K562 (cell line): ENCODE measurements at places on chromosomes 12 and 14. TPM values are rescaled to one million over a fixed set of nuclear protein-coding genes. Genes with fewer than 3 reads are reported as not detected.

DNA sequence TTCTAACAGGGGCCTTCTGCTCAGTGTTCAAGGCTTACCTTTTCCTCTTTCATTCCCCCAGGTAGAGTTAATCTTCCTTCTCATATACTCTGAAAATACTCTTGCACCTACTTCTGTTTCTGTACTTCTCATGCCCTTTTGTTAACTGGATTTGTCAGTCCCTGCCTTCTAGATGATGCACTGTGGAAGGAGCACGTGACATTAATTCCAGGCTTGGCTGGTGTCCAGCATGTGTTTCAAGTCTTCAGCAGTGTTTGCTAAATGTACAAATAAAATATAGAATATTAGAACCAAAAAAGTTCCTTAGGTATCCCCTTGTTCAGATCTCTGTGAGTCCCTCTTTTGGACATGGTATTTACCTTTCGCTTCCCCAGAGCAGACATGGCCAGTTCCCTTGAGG is 27.9 kb upstream of the EVL start:
- no peaks in the 10 kb centered on the region; the same call in 2 of the 3 replicates for H3K36me3 ChIP-seq
- no peak for DNase-seq
- H3K27ac ChIP-seq: no peak overlapping the region
- H3K4me3 ChIP-seq: no peak overlapping the region
- H3K27me3 ChIP-seq: no peaks in the 10 kb centered on the region
- H3K4me1 ChIP-seq: no peaks in the 10 kb centered on the region; the same call in 1 of the 2 replicates

DNA sequence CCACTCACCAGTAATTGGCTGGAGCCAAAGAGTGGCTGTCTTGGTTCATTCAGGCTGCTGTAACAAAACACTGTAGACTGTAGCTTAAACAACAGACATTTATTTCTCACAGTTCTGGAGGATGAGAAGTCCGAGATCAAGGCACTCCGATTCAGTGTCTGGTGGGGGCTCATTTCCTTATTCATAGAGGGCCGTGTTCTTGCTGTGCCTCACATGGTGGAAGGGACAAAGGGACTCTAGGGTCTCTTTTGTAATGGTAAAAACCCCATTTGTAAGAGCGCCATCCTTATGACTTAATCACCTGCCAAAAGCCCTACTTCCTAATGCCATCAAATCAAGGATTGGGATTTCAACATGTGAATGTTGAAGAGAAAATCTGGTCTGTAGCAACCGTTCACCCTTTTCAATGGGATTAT is 34.7 kb upstream of the CDKN3 start:
- H3K27me3 ChIP-seq: peaks cover 26% of the 10 kb centered on the region
- H3K36me3 ChIP-seq: no peaks in the 10 kb centered on the region
- H3K27ac ChIP-seq: no peak overlapping the region
- H3K4me1 ChIP-seq: no peaks in the 10 kb centered on the region
- no peak overlapping the region for H3K4me3 ChIP-seq

The ACOT6 gene
- total RNA-seq: not detected in 2 replicates

GRCh38 chr14:81261176-81261575 is 40.4 kb upstream of the GTF2A1 start:
- no peaks in the 10 kb centered on the region for H3K4me1 ChIP-seq
- H3K27me3 ChIP-seq: no peaks in the 10 kb centered on the region
- no peak overlapping the region for H3K27ac ChIP-seq
- DNase-seq: no peak

The MYO1H gene
- not detected in 2 replicates for total RNA-seq

DNA sequence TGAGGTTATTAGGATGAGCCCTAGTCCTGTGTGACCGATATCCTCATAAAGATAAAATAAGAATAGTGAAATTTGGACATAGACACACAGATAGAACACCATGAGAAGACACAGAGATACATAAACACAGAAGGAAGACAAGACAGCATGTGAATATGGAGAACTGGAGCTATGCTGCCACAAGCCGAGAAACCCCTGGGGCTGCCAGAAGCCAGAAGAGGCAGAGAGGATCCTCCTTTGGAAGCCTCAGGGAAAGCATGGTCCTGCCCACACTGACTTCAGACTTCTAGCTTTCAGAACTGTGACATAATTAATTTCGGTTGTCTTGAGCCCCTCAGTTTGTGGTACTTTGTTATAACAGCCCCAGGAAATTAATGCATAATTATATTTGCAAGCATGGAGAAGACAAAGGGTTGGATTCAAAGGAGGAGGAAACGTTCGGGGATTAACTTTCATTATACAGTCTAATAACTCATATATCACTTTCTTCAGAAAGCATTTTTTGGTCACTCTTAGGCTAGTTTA is 1501.8 kb upstream of the FLRT2 start:
- DNase-seq: no peak
- H3K27ac ChIP-seq: no peak overlapping the region
- H3K27me3 ChIP-seq: no peaks in the 10 kb centered on the region
- H3K36me3 ChIP-seq: no peaks in the 10 kb centered on the region

DNA sequence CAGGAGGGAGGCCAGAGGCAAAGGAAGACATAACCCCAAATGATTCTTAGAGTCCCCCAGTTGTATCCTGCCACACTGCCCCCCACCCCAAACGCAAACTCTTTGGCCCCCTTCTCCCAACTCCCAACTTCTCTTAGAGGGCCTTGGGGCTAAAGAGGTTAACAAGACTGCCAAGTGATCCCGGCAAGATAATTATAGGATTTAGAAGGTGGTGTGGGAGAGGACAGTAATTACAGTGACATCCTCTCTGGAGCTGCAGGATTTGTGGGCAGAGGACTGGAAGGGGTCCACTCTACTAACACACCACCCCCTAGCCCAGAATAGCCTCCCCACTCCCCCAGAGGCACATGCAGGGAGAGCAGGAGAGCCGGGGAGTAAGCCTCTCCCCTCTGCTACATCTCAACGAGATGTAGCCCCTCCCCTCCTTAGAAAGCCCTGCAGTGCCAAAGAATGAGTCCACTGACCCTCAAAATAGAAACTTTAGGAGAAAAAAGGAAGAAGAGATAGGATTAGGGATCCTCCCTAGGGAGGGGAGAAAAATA is 5.3 kb upstream of the GDF11 start:
- no peaks in the 10 kb centered on the region for H3K36me3 ChIP-seq
- H3K27me3 ChIP-seq: no peaks in the 10 kb centered on the region
- H3K4me1 ChIP-seq: peaks cover 21% of the 10 kb centered on the region
- no peak overlapping the region for H3K4me3 ChIP-seq
- DNase-seq: no peak

The KICS2 gene
- total RNA-seq: 5.8 and 6.7 TPM in 2 replicates

DNA sequence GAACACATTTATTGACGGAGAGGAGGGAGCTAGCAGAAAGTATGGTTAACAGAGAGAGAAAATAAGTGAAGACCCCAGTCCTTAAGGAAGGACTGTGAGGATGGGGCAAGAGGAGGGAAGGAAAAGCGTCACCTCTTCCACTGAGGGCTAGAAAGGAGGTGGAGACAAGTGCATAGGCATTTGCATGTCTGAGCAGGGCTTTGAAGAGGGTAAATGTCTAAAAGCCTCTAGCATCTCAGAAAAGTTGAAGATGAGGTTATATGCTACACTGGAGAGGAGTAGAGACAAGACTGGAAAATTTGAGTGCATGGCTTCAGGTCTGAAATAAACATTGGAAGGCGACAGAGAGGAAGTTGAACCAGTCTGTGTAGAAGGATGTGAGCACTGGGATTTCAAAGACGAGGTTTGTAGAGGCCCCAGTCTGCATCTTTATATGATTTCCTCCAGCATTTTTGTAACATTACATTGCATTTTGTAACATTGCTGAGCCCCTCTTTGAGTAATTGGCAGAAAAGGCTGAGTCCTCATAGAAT is 98.5 kb upstream of the IFNG-AS1 start:
- H3K36me3 ChIP-seq: no peaks in the 10 kb centered on the region
- no peak overlapping the region for H3K27ac ChIP-seq
- H3K4me3 ChIP-seq: no peak overlapping the region
- DNase-seq: no peak

The DHRS2 gene
- total RNA-seq: 59.4 and 62.9 TPM in 2 replicates

GRCh38 chr14:100769035-100769939 is 42.6 kb downstream of the DLK1 start:
- no peaks in the 10 kb centered on the region for H3K36me3 ChIP-seq
- peaks cover 49% of the 10 kb centered on the region for H3K4me1 ChIP-seq
- DNase-seq: no peak
- H3K4me3 ChIP-seq: no peak overlapping the region

GRCh38 chr14:90132821-90133570 is 71.2 kb downstream of the KCNK13 start:
- no peak overlapping the region for H3K27ac ChIP-seq
- no peak for DNase-seq
- H3K4me3 ChIP-seq: no peak overlapping the region
- no peaks in the 10 kb centered on the region; the same call in 2 of the 3 replicates for H3K27me3 ChIP-seq
- H3K36me3 ChIP-seq: no peaks in the 10 kb centered on the region

- H3K36me3 ChIP-seq: no peaks in the 10 kb centered on the region
- H3K4me3 ChIP-seq: peak overlapping the region; percentile 62
- no peak overlapping the region; the same call in 2 of the 3 replicates for H3K27ac ChIP-seq
Observed at GRCh38 chr14:20614038-20614840, 23.1 kb upstream of the RNASE12 start.

DNA sequence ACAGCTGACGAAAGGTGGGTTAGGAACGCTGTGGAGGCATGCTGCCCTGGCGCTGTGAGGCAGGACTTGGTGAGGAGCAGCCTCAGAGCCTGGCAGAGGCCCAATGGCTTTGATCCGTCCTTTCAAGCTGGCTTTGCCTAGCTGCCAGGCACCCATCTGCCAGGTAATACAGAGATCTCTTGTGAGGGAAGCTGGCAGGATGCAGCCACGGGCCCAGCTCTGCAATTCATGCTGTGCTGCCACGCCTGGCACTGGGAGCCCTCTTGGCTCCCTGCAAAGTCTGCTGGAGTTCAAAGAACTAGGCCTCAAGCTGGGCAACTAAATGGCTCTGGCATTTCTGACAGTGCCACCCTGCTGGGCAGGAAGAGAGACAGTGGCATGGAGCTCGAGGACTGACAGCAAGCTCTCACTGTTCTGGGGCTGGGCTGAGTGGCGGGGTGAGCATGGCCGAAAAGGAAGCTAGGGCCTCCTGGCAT is 18.7 kb downstream of the IQSEC3 start:
- H3K27ac ChIP-seq: no peak overlapping the region
- 0 out of 2 replicates have a peak, but pooled peaks cover 3% of the 10 kb centered on the region for H3K4me1 ChIP-seq
- H3K4me3 ChIP-seq: no peak overlapping the region
- no peak for DNase-seq
- no peaks in the 10 kb centered on the region for H3K27me3 ChIP-seq

GRCh38 chr12:122501489-122501989 is 807 bp upstream of the ZCCHC8 start:
- peaks cover 6% of the 10 kb centered on the region; the same call in 1 of the 3 replicates for H3K4me1 ChIP-seq
- peak overlapping the region; percentile 94 for H3K4me3 ChIP-seq
- H3K27me3 ChIP-seq: no peaks in the 10 kb centered on the region

DNA sequence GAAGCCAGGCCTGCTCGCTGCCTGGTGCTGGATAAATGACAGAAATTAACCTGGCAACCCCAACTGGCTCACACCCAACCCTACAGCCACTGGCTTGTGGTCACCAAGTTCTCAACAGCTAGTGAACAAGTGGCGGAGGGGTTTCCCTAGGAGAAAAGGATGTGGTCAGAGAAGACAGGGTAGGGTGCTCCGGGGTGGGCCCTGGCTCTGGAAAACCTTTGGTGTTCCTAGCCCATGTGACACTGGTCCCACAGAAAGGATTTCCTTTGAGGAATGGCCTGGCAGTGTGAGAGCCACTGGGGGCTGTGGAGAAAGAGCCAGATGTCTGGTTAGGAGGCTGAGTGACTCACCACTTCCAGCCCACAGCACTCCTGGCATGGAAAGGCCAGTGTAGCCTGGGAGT is 8.7 kb downstream of the SYNE3 start:
- no peaks in the 10 kb centered on the region for H3K36me3 ChIP-seq
- no peak overlapping the region for H3K4me3 ChIP-seq
- H3K27me3 ChIP-seq: no peaks in the 10 kb centered on the region
- H3K27ac ChIP-seq: no peak overlapping the region
- DNase-seq: no peak
- H3K4me1 ChIP-seq: peaks cover 20% of the 10 kb centered on the region

The ANO2 gene
- not detected in 2 replicates for total RNA-seq

The CPNE6 gene
- total RNA-seq: not detected in 2 replicates

The NANOG gene
- total RNA-seq: 0.04 and 0.38 TPM in 2 replicates

- H3K27ac ChIP-seq: no peak overlapping the region
- no peaks in the 10 kb centered on the region for H3K27me3 ChIP-seq
- DNase-seq: no peak
Observed at GRCh38 chr14:54116972-54117371, 160.3 kb upstream of the BMP4 start.

GRCh38 chr12:1398673-1399072 is 195.7 kb downstream of the FBXL14 start:
- no peak overlapping the region for H3K27ac ChIP-seq
- no peak for DNase-seq
- H3K4me1 ChIP-seq: no peaks in the 10 kb centered on the region; the same call in 2 of the 3 replicates
- H3K36me3 ChIP-seq: no peaks in the 10 kb centered on the region

DNA sequence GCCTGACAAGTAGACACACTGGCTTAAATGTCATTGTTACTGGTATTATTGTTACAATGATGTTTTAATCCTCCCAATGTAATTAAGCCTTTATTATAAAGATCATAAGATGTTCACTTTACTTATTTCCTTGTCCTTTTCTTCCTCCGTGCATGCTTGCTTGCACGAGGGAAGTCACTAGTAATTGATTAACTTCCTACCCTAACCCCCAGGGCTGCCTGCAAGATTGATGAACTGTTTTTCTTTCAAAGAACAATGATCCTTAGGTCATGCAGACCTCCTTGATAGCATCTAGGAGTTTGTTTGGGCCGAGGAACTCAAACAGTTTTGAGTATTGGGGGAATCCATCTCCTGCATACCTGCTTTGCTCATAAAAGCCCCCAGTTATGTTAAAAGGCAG is 43.0 kb downstream of the GLRX5 start:
- H3K36me3 ChIP-seq: no peaks in the 10 kb centered on the region
- no peaks in the 10 kb centered on the region; the same call in 2 of the 3 replicates for H3K27me3 ChIP-seq
- no peak for DNase-seq
- H3K4me1 ChIP-seq: no peaks in the 10 kb centered on the region
- no peak overlapping the region for H3K4me3 ChIP-seq
- no peak overlapping the region for H3K27ac ChIP-seq

DNA sequence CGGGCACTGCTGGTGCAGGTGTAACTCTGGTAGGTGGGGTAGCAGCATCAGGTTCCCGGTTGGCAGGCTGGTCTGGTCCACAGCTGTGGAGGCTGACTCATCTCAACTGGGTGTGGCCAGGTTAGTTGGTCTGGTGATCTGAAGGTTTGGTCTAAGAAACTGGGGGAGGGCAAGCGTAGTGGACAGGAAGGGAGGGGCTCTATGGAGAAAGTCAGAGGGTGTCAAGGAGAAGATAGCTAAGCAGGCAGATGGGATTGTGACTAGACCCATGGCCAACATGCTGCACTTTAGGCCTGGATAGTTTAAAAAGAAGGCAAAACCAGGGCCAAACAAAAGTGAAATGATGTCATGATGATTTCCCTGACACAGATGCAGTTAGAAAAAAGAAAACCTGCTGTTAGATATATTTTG is 7.9 kb downstream of the TRIM9 start:
- H3K4me1 ChIP-seq: no peaks in the 10 kb centered on the region; the same call in 1 of the 2 replicates
- H3K27me3 ChIP-seq: no peaks in the 10 kb centered on the region
- no peak overlapping the region for H3K4me3 ChIP-seq
- no peaks in the 10 kb centered on the region for H3K36me3 ChIP-seq
- DNase-seq: peak; percentile 25

The REM2 gene
- total RNA-seq: 0.40 and 0.69 TPM in 2 replicates

GRCh38 chr14:89767861-89768268 is 186.7 kb downstream of the EFCAB11 start:
- H3K4me3 ChIP-seq: no peak overlapping the region
- H3K4me1 ChIP-seq: no peaks in the 10 kb centered on the region
- no peak overlapping the region for H3K27ac ChIP-seq
- peak; percentile 13 for DNase-seq
- no peaks in the 10 kb centered on the region for H3K36me3 ChIP-seq

The TSPAN31 gene
- total RNA-seq: 11.0 and 12.4 TPM in 2 replicates

- DNase-seq: no peak
- H3K27ac ChIP-seq: no peak overlapping the region
- H3K36me3 ChIP-seq: no peaks in the 10 kb centered on the region
- H3K4me1 ChIP-seq: no peaks in the 10 kb centered on the region
Observed at GRCh38 chr12:58695263-58695662, 225.0 kb downstream of the LRIG3 start.
